Activated CD4-positive, alpha-beta memory T cell treated with anti-CD3 and anti-CD28 coated beads, Interleukin-2, amount 10 ng/mL, durations not matched to agents 7 days and 5 days (primary cell): ENCODE measurements at places on chromosomes 5 and 9. TPM values are rescaled to one million over a fixed set of nuclear protein-coding genes. Genes with fewer than 3 reads are reported as not detected.

The RNF145 gene
- total RNA-seq = 126 TPM

The C5orf22 gene
- total RNA-seq = 29.7 TPM

The ACER2 gene
- total RNA-seq = 3.2 TPM

The PCDHGB3 gene
- total RNA-seq = 0.25 TPM

The SHB gene
- total RNA-seq = 1.0 TPM

The IQGAP2 gene
- 124 TPM for total RNA-seq

The CHD1 gene
- total RNA-seq = 47.5 TPM

The ACOT12 gene
- not detected for total RNA-seq

The SPATA31E1 gene
- not detected for total RNA-seq

The SELENOP gene
- 0.43 TPM for total RNA-seq

The LHFPL2 gene
- total RNA-seq = 0.30 TPM

The PLEKHG4B gene
- not detected for total RNA-seq

The PCDHA9 gene
- total RNA-seq = not detected

The SARDH gene
- total RNA-seq = 0.50 TPM

The ALDH1A1 gene
- total RNA-seq = not detected

The ACTBL2 gene
- total RNA-seq = not detected

The ZNF454 gene
- not detected for total RNA-seq

The IL3 gene
- total RNA-seq = 1.4 TPM

The FGF10 gene
- not detected for total RNA-seq

The NPDC1 gene
- total RNA-seq = 89.2 TPM

The C5orf58 gene
- not detected for total RNA-seq

The ETF1 gene
- total RNA-seq = 81.7 TPM

The PCDHA12 gene
- total RNA-seq = not detected

The CTXN3 gene
- total RNA-seq = not detected

The PCDHB11 gene
- not detected for total RNA-seq

The QRFP gene
- total RNA-seq = not detected

The SLC23A1 gene
- 1.0 TPM for total RNA-seq

The TRIP13 gene
- 26.6 TPM for total RNA-seq

The EPB41L4A gene
- 2.3 TPM for total RNA-seq

The DEPDC1B gene
- total RNA-seq = 42.3 TPM

The C9 gene
- total RNA-seq = not detected

The COL15A1 gene
- total RNA-seq = 0.33 TPM

The PTGER4 gene
- 54.1 TPM for total RNA-seq

The ZNF483 gene
- 6.0 TPM for total RNA-seq

The TLR4 gene
- 0.05 TPM for total RNA-seq

The FCHO2 gene
- total RNA-seq = 3.1 TPM
